Right forelimb (tissue), 1 donor: ENCODE measurements at places on chromosomes 13 and 19.
A peak's percentile ranks its signal among the peaks of the same experiment; 100 is the strongest.

DNA sequence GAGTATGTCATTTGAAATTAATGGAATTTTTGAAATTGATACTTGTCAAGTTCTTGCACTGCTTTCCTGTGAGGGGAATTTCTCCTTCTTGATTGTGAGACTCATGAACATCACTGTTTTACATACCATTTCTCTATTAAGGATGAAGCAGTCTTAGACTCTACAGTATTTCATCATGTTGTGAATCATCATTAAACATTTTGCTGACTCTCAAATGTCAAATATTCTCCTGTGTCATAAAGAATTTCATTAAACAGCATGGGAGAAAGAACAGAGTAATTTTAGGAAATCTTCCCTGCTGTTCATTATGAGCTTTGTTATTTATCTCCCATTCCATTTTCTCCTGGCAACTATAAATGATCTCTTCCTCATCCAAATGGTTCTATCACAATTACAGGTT, 729.0 kb downstream of the PCDH9 start:
- no peak for DNase-seq

DNA sequence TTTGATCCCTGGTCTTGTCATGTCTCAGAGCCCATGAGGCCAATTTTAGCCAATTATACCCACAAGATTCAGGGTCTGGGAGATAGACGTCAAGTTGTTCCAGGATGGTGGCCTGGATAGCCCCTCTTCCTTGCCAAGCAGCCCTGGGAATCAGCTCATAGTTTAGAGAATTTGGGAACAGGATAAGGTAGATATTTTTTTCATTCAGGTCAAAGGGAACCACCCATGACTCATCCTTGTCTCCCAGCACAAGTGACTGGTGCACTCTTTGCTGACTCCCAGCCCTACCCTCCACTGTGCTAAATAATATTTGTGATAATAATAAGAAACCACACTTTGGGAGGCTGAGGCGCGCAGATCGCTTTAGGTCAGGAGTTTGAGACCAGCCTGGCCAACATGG, 17.1 kb upstream of the S1PR4 start:
- no peak for DNase-seq

DNA sequence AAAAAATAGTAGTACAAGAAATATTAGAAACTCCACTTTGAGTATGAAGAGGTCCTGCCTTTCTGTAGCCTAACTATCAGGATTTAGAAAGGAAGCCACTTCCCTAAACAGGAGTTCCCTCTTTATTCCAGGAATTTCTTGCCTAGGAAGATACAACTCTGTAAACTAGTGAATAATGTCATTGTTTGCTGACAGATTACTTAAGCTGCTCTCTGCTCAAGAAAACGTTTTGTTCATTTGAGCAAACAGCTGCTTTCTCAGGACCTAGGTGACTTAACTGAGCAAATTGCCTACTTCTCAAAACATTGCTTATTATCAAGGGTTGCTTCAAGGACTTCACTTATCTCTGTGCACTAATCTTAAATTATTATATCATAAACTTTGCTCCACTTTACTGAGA, 1419.4 kb upstream of the SLC10A2 start:
- no peak for DNase-seq

GRCh38 chr19:47469719-47470118, 2.0 kb downstream of the SLC8A2 start:
- DNase-seq: no peak

DNA sequence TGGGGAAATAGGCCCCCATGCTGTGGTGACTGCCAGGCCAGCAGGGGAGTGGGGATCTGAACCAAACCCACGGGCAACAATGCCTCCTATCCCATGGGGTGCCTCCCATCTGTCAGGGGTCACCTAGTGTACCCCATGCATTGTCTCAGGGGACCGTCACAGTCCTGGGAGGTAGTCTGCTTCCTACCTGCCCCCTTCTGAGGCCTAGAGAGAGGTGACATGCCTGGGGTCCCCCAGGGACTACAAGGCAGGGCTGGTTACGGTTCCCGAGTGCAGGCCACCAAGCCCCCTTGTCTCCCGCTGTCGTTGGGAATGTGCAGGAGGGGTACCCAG, 11.1 kb downstream of the NDUFB7 start:
- DNase-seq: no peak

DNA sequence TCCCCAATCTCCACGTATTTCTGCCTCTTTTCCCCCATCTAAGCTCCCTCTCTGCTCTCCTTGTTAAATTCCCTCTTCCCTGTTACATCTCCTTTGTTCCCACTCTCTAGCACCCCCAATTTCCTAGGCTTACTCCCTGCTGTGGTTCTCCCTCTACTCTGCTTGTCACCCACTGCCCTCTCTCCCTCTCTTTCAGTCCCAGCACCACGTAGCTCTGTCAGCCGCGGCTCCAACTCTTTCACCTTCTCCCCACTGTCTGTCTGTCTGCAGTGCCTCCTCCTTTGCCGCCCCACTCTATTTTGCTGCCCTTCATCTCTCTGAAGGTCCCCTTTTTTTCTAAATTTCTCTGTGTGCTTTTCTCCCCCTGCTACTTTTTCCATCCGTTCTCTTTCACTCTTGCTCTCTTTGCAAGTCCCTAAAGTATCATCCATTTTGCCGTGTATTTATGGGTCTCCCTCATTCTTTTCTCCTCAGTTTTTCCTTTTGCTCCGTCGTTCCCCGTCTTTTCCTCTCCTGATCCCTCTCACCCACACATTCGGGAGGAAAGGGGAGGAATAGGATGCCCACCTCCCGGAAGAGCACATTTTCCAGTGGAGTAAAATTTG, 937 bp downstream of the ZNF841 start:
- no peak for DNase-seq

DNA sequence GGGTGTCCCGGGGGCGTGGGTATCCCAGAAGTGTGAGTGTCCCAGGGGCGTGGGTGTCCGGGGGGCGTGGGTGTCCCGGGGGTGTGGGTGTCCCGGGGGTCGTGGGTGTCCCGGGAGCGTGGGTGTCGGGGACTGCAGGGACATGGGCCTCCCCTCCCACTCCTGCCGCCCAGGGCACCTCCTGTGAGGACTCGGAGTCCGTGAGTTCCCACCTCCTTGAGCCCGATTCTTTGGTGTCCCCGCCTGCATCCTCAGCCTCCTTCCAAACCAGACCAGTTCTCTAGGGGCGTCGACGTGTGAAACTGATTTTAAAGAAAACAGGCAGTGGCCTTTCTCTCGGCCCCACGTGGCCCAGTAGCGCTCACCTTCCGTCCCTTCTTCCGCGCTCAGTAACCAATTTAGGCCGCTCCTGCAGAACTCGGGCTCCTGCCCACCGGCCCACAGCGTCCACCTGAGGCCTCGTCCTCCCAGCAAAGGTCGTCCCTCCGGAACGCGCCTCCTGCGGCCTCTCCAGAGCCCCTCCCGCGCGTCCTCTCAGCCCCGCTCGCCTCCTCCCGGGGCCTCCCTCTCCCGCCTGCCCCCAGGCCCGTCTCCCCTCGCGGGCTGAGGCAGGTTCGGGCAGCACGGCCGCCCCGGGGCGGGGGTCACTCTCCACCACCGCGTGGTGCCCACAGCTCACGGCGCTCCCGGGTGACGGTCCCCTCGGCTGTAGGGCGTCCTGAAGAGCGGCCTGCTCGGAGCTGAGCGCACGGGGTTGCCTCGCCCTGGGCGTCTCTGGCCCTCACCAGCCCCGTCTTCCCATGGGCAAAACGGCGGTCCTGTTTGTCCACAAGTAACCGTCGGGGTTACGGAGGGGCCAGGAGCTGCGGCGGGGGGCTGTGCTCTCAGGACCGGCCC, 3.8 kb downstream of the F7 start:
- peak; percentile 52 for DNase-seq

DNA sequence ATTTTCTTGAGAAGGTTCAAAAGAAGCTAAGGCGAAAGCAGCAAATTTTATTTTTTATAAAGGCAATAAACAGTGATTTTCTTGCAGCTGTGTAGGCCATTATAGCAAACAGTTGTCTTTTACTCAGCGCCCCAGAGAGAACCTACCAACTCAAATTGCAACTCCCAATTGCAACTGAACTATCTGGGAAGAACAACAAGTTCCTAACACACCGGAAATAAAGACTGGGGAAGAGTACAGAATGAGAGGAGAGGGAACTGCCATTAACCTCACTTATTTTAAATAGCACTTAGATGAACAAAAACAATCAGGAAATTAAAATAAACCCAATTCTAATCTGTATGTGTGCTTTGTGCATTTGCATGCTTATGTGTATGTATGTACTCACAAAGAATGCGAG, 171.1 kb downstream of the KCTD12 start:
- DNase-seq: no peak
